ENCODE measurements at places on chromosomes 4 and X.

GRCh38 chr4:147863808-147864472 is 132.1 kb downstream of the ARHGAP10 start:
- DNase-seq, result no peak

GRCh38 chrX:46628460-46629371 is 55.2 kb downstream of the CHST7 start:
- DNase-seq, result peak; percentile 9

DNA sequence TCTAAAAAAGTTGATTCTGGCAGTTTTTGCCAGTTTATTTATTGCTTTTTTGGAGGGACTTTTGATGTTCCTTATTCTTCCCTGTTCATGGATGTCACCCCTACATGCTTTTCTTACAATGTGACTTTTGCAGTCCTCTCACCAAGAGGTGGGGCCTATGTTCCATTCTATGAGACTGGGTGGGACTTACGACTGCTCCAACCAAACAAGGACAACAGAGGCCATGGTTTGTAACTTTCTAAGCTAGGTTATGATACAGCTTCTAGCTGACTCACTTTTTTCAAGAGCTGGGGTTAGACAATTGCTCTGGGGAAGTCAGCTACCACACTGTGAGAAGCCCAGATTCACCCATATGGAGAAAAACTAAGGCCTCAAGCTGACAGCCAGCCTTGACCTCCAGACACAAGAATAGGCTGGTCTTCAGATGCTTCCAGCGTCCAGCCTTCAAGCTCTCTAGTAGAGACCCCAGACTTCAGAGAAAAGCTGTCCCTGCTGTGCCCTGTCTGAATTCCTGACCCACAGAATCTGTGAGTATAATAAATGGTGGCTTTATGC is 39.5 kb downstream of the ENOPH1 start:
- DNase-seq, result peak; percentile 43

DNA sequence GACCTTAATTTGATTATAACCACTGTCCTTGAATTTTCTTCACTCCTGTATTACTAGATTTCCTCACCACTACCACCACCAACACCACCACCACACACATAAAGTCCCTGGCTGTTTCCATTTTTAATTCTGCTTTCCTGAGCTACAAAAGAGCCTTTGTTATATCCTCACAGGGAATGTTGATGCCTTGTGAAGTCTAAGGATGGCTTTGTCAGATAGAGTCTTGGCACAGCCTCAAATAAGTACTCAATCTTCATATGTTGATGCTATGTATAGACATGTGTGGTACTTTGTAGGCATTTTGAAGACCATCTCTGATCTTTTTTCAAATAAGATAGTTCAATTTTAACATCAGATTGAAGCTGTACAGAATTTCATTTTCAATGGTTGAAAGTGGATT is 1016.7 kb upstream of the LCORL start:
- no peak for DNase-seq

- no peak for DNase-seq
Measured at GRCh38 chrX:107924136-107924746, 57.9 kb downstream of the TEX13B start.

DNA sequence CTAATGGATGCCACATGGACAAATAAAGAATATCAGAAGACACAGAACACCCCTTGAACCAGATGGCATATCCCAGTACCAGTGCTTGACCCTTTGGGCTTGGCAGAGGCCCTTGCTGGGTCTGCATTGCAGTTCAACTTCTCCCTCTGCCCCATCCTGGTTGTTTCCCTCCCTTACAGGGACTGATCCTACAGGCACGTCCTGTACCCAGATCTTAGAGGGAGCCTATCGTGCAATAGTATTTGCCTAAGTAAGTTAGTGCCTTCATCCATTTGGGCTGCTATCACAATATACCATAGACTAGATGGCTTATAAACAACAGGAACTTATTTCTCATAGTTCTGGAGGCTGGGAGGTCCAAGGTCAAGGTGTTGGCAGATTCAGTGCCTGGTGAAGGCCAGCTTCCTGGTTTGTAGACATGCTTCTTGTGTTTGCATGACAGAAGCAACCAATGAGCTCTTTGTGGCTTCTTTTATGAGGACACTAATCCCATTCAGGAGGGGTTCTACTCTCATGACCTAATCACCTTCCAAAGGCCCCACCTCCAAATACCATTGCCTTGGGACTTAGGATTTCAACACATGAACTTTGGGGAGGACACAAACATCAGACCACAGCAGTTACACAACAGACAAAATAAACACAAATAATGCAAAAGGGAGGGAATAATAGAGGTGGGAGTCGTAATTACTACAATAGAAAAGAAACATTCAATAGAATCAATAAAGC is 146.5 kb upstream of the MSX1 start:
- no peak for DNase-seq

DNA sequence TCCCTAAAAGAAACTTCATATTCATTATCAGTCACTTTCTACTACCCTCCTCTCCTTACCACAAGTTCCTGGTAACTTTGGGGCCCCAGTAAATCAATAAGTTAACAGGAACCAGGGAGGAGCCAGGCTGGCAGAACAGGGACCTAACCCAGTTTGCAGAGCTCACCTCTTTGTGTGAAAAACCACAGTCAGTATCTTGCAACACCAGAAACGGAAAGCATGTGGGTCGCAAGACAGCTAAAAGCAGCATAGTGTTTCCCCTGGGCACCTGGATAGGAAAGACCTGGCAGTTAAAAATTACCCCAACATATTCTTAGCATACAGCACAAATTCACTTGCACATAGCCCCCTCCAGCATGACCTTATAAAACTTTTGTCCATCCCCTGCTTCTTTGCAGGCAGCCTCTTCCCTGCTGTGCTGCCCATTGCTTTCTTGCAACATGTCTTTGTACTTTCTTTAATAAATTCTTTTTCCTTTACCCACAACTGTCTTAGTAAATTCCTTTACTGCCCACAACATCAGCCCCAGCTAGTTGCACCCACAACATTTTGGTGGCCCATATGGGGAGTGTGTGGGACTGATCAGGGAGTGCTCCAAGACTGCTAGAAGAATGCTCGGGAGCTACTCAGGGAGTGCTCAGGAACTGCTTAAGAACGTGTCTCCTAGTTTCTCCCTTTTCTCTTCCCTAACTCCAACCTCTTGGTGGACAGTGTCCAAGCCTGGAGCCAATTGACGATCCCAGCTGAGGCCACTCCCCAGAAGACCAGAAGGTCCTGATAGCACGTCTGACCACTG is 83.4 kb downstream of the MSN start:
- no peak for DNase-seq

DNA sequence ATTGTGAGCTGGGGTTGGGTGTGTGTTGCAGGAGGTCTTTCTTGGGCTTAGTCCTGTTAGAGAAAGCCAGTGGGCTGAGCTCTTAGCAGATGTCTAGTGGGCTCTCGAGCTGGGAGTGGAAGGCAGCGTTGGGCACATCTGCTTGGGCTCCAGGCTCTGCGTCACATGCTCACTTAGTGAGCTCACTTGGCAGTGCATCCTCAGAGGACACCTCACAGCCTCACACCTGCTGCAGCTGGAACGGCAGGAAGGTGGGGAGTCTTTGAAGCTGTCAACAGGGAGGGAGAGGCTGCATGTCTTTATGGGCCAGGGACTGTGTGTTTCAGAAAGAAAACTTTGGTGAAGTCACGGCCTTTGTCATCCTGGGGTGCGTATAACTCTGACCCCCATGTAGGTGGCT is 82.2 kb downstream of the PSAPL1 start:
- no peak for DNase-seq

GRCh38 chrX:74297766-74298165 is 6.2 kb upstream of the ZCCHC13 start:
- no peak for DNase-seq

- no peak for DNase-seq
Measured at GRCh38 chr4:135670548-135670947, 1469.0 kb upstream of the PABPC4L start.

- no peak for DNase-seq
Measured at GRCh38 chrX:10747975-10748374, 127.6 kb upstream of the MID1 start.

- DNase-seq, result peak; percentile 16
Measured at GRCh38 chr4:165096776-165097175, 15.9 kb downstream of the TMEM192 start.

DNA sequence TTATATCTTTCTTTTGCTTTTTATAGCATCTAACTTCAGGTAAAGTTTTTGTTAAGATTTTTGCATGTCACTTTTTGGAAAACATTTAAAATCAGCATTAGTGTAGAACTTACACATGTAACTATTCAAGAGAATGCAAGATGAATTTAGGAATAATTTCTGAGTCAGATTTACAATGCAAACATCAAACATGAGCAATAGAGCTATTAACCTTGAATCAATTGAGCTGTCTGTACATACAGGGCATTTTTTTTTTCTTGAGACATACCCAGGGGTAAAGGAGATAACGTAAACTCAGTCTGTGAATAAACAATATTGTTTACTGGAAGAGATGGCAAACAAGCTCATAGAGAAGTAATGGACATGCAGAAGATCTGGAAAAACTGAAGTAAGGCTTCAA is 311.5 kb downstream of the IL1RAPL2 start:
- DNase-seq, result no peak

GRCh38 chr4:181431006-181431405 is 812.2 kb upstream of the TENM3 start:
- DNase-seq, result no peak
